ENCODE measurements at places on chromosomes 13 and 19. TPM values are rescaled to one million over a fixed set of nuclear protein-coding genes. Genes with fewer than 3 reads are reported as not detected.

DNA sequence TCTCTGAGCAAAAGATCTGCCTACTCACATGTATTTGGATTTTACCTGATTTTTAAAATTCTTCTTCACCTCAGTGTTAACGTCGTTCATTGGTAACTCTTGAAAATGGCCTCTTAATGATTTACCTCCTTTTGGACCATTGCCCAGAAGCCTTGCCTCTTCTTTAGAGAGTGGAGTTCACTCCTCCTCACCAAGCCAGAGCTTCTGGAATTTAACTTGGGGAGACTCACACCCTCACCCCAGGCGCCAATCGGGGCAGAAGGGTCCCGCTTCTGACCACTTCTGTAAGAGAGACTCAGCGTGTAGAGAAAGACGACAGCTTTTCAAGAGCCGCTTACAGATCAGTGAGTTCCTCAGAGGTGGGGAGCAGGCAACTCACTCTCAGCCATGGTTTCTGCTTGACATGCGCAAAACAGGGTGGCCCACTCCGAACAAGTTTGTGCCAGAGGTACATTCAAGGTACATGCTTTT lies 2.7 kb downstream of the PNMA8C start:
- peak; percentile 66 for DNase-seq
- peaks cover 31% of the 10 kb centered on the region for H3K4me1 ChIP-seq

DNA sequence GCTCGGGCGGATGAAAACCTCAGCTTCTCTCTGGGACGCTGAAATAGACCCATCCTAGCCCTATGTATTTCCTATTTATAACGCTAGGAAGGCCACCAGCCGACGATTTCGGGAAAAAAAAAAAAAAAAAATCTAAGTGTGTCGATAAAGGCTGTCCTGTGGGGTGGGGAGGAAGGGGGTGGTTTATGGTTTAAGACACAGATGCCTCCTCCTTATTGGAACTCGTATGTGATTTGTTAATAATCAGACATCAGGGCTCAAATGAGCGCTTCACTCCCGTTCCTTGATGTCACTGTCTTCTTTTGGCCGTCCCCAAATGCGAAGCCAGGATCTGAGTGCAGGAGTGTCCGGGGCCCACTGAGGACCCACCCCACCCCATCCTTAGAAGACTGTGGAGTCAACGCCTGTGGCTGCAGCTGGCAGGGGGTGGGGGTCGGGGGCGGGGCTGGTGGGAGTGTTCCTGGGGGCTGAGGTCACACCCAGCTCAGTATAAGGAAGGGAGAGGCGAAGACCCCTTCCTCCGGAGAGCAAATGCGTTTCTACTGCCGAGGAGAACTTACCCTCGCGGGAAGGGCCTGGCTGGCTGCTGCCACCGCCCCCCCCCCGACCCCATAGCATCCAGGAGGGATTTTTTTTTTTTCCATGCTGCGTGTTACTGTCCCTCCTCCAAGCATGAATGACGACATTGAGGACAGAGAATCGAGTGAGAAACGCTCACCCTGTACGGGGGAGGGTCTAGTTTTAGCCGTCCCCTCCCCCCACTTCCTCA lies 971 bp downstream of the ATCAY start:
- no peaks in the 10 kb centered on the region for H3K4me1 ChIP-seq
- no peak overlapping the region for H3K4me3 ChIP-seq
- DNase-seq = no peak
- no peaks in the 10 kb centered on the region for H3K36me3 ChIP-seq
- H3K27me3 ChIP-seq = peaks cover 27% of the 10 kb centered on the region

DNA sequence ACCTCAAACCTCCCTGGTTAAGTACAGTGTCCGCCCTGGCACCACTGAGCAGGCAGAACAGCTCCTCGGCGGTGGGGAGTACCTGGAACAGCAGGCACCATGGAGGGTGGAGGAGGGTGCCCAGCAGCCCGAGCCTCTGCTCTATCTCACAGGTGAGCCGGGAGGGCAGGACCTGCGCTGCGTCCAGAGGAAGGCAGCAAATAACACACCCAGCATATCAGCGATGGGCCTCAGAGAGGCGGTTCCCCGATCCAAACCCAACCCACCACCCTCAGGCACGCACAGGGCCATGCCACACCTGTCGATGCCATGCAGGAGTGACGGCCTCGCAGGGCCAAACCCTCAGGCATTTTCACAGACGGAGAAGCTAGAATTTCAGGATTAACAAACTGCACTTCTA lies 11.8 kb downstream of the PEPD start:
- no peak for DNase-seq
- no peaks in the 10 kb centered on the region for H3K27me3 ChIP-seq
- H3K36me3 ChIP-seq = peaks cover 13% of the 10 kb centered on the region
- no peaks in the 10 kb centered on the region for H3K4me1 ChIP-seq
- no peak overlapping the region for H3K27ac ChIP-seq

- H3K4me3 ChIP-seq = no peak overlapping the region
- no peaks in the 10 kb centered on the region for H3K27me3 ChIP-seq
- no peaks in the 10 kb centered on the region for H3K36me3 ChIP-seq
- H3K27ac ChIP-seq = no peak overlapping the region
- no peak for DNase-seq
Measured at GRCh38 chr13:42631181-42631580, 57.2 kb downstream of the TNFSF11 start.

DNA sequence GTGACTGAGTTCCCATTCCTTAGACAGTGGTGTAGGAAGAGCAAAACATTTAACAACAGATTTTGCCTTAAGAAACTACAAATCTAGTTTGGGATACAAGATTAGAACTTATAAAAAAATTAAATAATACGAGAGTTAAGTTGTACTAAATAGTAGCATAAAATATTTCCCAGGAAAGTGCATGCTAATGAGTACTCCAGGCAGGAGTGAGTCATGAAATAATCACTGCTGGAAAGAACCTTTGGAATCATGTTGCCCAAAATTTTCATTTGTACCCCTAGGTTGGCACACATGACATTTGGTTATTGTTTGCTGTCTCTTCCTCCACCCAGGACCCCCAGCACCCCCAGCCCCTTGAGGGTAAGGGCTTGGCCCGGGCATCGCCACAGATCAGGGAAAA lies 26.3 kb upstream of the KL start:
- H3K27me3 ChIP-seq = no peaks in the 10 kb centered on the region
- no peak overlapping the region for H3K27ac ChIP-seq
- no peak overlapping the region for H3K4me3 ChIP-seq

GRCh38 chr13:99203601-99204579 lies 3.2 kb downstream of the UBAC2 start:
- no peak overlapping the region for H3K4me3 ChIP-seq
- H3K36me3 ChIP-seq = no peaks in the 10 kb centered on the region
- H3K27me3 ChIP-seq = no peaks in the 10 kb centered on the region
- H3K4me1 ChIP-seq = peaks cover 22% of the 10 kb centered on the region

DNA sequence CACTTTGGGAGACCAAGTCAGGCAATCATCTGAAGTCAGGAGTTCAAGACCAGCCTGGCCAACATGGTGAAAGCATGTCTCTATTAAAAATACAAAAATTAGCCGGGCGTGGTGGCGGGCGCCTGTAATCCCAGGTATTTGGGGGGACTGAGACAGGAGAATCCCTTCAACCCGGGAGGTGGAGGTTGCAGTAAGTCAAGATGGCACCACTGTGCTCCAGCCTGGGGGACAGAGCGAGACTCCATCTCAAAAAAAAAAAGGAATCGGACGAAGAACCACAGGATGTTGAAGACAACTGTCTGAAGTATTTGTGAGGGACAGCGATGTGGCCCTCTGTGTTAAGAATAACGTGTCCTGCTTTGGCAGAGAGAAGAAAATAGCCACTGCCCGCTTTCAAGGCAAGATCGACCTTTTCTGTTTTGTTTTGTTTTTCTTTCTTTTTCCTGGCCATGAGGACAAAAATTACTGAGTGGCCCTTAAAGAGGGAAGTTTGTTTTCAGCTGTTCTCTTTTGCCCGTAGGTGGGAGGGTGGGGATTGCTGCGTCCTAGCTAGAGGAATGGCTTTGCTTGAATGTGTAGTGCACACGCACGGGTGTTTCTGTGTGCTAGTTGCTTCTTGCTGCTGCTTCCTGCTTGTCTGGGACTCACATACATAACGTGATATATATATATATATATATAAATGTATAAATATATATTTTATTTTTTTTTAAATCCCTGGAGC lies 6.2 kb upstream of the PRKCG start:
- H3K27me3 ChIP-seq = peaks cover 6% of the 10 kb centered on the region
- peaks cover 11% of the 10 kb centered on the region for H3K4me1 ChIP-seq
- H3K27ac ChIP-seq = no peak overlapping the region
- H3K4me3 ChIP-seq = no peak overlapping the region

DNA sequence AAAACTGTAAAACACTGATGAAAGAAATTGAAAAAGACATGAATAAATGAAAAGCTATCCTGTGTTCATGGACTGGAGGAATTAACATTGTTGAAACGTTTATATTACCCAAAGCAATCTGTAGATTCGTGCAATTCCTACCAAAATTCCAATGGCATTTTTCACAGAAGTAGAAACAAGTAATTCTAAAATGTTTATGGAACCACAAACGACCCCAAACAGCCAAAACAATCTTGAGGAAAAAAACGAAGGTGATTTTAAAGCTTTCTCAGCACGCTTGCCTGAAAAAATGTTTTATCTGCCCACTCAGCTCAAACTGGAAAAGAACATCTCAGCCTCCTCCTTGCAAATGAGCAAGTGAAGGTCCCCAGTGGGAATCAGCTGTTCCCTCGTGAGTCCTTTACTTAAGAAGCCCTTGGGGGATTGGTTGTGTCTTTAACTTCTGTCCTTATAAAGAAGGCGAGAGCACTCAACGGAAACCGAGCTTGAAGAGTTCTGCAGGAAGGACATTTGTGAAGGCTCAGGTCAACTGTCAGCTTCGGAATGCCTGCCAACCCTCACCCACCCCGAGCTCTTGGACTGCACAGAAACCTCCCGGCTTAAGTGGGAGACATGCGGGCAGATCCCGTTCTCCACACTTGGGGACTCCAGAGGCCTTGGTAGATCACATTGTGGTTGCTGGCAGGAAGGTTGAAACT lies 256.0 kb upstream of the IRS2 start:
- H3K4me3 ChIP-seq = no peak overlapping the region
- H3K4me1 ChIP-seq = no peaks in the 10 kb centered on the region
- no peaks in the 10 kb centered on the region for H3K36me3 ChIP-seq

- no peaks in the 10 kb centered on the region for H3K27me3 ChIP-seq
- H3K4me1 ChIP-seq = peaks cover 44% of the 10 kb centered on the region
- no peak overlapping the region for H3K4me3 ChIP-seq
- H3K36me3 ChIP-seq = peaks cover 6% of the 10 kb centered on the region
Measured at GRCh38 chr19:5953680-5954213, 24.2 kb downstream of the RANBP3 start.

DNA sequence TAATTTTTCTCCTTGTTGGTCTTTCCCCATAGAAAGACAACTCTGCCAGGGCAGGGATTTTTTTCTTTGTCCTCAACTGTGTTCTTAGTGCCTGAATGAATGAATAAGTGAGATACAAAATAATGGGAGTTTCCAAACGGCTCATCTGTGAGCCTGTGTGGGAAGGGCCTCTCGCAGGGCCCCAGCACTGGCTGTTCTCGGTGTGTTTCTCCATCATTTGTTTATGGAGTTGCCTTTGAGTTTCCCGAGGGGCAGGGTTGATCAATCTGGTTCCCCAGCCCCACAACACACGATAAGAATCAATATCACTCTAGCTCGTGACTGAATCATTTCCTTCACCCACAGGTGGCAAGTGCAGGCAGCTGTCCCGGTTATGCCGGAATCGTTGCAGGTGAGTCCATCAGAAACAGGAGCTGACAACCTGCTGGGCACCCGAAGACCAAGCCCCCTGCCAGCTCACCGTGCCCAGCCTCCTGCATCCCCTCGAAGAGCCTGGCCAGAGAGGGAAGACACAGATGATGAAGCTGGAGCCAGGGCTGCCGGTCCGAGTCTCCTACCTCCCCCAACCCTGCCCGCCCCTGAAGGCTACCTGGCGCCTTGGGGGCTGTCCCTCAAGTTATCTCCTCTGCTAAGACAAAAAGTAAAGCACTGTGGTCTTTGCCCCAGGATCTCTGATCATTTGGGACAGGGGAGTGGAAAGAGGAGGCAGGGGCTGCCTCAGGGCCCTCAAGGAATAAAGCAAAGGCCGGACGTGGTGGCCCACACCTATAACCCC lies 14.9 kb downstream of the FXYD5 start:
- no peak overlapping the region for H3K27ac ChIP-seq
- peak; percentile 23 for DNase-seq
- no peak overlapping the region for H3K4me3 ChIP-seq
- H3K27me3 ChIP-seq = no peaks in the 10 kb centered on the region
- H3K4me1 ChIP-seq = no peaks in the 10 kb centered on the region
- H3K36me3 ChIP-seq = no peaks in the 10 kb centered on the region

DNA sequence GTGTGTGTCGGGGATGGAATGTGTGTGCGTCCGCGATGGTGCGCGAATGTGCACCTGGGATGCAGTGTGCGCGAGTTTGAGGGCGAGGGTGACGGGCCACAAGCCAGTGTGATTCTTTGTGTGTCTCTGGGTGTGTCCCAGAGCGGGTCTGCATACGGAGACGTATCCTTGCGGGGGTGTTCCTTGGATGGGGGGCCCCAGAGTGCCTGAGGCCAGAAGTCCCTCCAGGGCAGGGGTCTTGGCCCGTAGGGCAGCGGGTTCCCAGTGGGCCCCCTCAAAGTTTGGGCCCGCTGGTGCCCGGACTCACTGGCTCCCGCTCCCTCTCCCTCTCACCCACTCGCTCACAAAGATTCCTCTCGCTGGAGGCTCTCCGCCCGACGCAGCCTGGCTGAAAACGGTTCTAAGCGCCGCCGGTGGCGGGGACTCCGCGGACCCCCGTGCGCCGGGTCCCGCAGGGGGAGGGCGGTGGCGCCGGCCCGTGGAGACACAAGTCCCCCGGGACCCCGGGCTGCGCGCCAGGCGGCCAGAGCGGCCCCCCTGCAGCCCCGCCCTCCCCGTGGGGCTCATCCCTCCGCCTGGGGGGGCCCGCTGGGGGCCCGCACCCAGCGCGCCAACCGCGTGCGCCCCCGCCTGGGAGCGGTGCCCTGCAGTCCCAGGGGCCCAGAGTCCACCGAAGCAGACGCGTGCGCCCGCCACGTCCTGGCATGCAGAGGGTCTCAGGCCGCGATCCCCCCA lies 886 bp downstream of the CRLF1 start:
- H3K36me3 ChIP-seq = no peaks in the 10 kb centered on the region
- H3K4me1 ChIP-seq = no peaks in the 10 kb centered on the region
- no peak for DNase-seq
- H3K27me3 ChIP-seq = peaks cover 67% of the 10 kb centered on the region

GRCh38 chr19:35703343-35703742 lies 1.0 kb upstream of the ZBTB32 start:
- H3K4me1 ChIP-seq = peaks cover 9% of the 10 kb centered on the region
- H3K27ac ChIP-seq = no peak overlapping the region

The ZNF579 gene
- total RNA-seq = 6.4 TPM

The ZFP28 gene
- 8.3 TPM for total RNA-seq

The ICAM5 gene
- 2.2 TPM for total RNA-seq

The CBLC gene
- not detected for total RNA-seq

The PCP2 gene
- 1.2 TPM for total RNA-seq

The MAB21L1 gene
- not detected for total RNA-seq

The ZNF44 gene
- total RNA-seq = 10.8 TPM

The CALR gene
- total RNA-seq = 569 TPM
